Naive thymus-derived CD8-positive, alpha-beta T cell (primary cell): ENCODE measurements at places on chromosomes 4 and X.

DNA sequence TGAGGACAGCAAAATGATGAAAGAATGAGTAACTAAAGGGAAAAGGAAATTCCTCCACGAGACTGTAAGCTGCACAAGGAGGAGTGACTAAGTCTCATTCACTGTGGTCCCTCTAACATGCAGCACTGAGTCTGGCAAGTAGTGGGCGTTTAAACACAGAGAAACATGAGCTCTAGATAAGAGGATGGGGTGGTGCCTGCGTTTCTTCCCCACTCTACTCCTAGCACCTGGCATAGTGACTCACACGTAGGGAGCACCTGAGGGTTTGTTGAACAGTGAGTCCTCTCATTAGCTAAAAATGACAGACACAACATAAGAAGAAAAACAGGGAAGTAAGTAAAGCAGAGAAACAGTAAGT is 105.8 kb upstream of the CBR4 start:
- H3K27ac ChIP-seq: no peak overlapping the region
- no peaks in the 10 kb centered on the region for H3K36me3 ChIP-seq
- H3K4me1 ChIP-seq: no peaks in the 10 kb centered on the region
- no peak overlapping the region for H3K4me3 ChIP-seq
- DNase-seq: no peak

DNA sequence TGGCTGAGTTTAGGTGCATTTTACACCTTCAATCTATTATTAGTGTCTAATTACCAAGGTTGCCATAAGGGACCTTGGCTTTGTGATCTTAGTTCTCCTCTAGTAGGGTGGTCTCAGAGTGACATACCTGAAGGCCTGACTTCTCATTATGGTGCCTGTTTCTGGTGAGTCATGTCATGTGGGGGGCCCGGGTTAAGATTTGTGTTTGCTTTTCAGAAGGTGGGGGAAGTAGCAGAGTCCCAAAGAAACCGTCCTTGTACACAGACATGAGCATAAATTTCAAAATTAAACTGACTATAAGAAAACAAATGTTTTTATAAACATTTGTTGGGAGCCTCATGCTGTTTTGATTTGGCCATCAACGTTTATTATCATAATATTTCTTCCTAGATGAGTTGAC is 74.5 kb downstream of the HHIP start:
- no peaks in the 10 kb centered on the region for H3K4me1 ChIP-seq
- H3K36me3 ChIP-seq: no peaks in the 10 kb centered on the region
- no peaks in the 10 kb centered on the region for H3K27me3 ChIP-seq
- no peak overlapping the region for H3K27ac ChIP-seq
- no peak for DNase-seq

DNA sequence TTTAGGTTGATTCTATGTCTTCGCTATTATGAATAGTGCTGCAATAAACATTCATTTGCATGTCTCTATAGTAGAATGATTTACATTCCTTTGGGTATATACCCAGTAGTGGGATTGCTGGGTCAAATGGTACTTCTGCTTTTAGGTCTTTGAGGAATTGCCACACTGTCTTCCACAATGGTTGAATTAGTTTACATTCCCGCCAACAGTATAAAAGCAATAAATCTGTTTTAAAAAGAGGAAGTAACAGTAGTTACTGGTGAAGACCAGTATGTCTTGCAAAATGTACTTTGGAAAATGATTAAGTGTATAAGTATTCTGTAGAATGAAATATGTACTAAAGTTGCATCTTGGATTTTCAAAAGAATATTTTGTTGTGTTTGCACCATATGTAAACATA is 77.3 kb downstream of the SHROOM4 start:
- DNase-seq: no peak
- no peak overlapping the region for H3K27ac ChIP-seq
- no peak overlapping the region for H3K4me3 ChIP-seq
- no peaks in the 10 kb centered on the region for H3K36me3 ChIP-seq
- peaks cover 3% of the 10 kb centered on the region for H3K4me1 ChIP-seq

GRCh38 chr4:40334591-40335524 is at the start of gene CHRNA9:
CHRNA9 (plus strand) TSS chr4:40335333; CDS start chr4:40335468, 135 bp downstream.
- no peak within 1 kb of the TSS for H3K27ac ChIP-seq
- no peaks in the 10 kb centered on the region for H3K36me3 ChIP-seq
- H3K27me3 ChIP-seq: no peaks in the 10 kb centered on the region
- no peaks in the 10 kb centered on the region for H3K4me1 ChIP-seq
- no peak within 1 kb of the TSS for H3K4me3 ChIP-seq
- DNase-seq: no peak

DNA sequence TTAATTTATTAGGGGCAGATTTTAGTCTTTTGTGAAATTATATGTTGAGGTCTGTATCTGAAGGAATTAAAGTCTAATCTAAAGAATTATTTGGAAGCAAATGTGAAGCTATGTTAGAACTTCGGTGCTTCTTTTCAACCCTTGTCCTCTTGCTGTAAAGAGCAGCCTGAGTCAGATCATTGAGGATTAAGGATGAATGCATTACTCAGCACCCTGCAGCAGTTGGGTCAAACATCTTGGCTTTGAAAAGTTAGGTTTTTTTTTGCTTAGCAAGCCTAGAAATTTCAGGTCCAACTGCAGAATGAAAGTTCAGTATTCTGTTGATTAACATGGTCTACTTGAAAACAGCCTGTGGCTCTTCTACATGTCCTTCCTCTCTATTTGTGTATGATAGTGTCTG is 57.6 kb downstream of the SLC4A4 start:
- DNase-seq: no peak
- H3K27me3 ChIP-seq: peaks cover 26% of the 10 kb centered on the region
- no peak overlapping the region for H3K4me3 ChIP-seq
- no peaks in the 10 kb centered on the region for H3K4me1 ChIP-seq
- H3K27ac ChIP-seq: no peak overlapping the region

GRCh38 chr4:102439812-102440211 is 61.3 kb upstream of the NFKB1 start:
- no peaks in the 10 kb centered on the region for H3K36me3 ChIP-seq
- H3K27ac ChIP-seq: no peak overlapping the region

- H3K36me3 ChIP-seq: no peaks in the 10 kb centered on the region
- H3K4me1 ChIP-seq: peaks cover 40% of the 10 kb centered on the region
- no peak overlapping the region for H3K27ac ChIP-seq
- no peak for DNase-seq
- H3K4me3 ChIP-seq: no peak overlapping the region
Measured at GRCh38 chrX:129726307-129727111, 12.3 kb upstream of the XPNPEP2 start.

DNA sequence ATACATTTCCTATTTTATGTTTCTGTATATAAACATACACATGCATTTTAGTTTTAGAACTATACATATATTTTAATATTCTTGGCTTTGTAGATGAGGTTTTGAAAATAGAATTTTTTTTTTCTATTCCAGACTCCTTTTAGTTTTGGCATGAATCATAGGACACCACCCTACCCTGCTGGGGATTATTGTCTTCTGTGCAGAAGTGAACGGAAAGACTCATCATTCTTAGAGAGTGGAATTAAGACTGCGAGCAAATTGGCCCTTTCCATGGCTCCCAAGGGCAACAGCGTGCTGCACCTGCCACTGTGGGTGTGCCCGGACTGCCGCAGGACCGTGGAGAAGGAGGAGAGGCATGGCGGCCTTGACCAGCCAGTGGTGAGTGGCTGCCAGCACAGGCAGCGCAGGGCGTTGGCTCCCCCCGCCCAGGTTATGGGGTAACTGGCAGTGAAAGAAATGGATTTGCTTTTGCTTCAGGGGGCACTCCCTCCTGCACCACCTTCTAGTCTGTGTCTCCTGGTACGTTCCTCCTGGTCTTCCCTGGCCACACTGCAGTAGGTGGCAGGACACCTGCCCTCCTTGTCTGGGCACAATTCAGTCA is 59.6 kb downstream of the FAM193A start:
- H3K27ac ChIP-seq: no peak overlapping the region
- H3K4me3 ChIP-seq: no peak overlapping the region
- no peak for DNase-seq
- no peaks in the 10 kb centered on the region for H3K36me3 ChIP-seq
- H3K27me3 ChIP-seq: no peaks in the 10 kb centered on the region

- DNase-seq: no peak
- H3K36me3 ChIP-seq: peaks cover 2% of the 10 kb centered on the region
- peaks cover 26% of the 10 kb centered on the region for H3K4me1 ChIP-seq
Measured at GRCh38 chrX:44314259-44314734, 29.2 kb downstream of the EFHC2 start.

DNA sequence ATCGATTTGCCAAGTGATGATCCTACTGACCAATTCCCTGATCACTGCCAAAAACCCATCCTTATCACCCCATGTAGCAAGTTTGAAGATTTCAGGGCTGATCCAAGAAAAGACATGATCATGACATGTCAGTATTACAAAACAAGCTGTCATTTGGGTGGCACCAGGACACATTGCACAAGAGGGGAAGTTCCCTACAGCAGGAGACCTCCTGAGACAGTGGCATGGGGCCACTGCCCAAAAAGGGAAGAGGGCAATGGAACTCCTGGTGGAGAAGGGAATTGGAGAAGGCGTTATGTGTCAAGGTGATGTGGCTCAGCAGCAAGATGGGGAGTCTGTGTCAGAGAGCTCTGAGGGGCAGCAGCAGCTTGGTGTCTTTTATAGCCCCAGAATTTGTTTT is 43.4 kb downstream of the ZNF182 start:
- no peak overlapping the region for H3K4me3 ChIP-seq
- H3K4me1 ChIP-seq: no peaks in the 10 kb centered on the region
- H3K27ac ChIP-seq: no peak overlapping the region
- H3K27me3 ChIP-seq: no peaks in the 10 kb centered on the region
- no peak for DNase-seq
